ENCODE measurements at places on chromosomes 7 and 10. TPM values are rescaled to one million over a fixed set of nuclear protein-coding genes. Genes with fewer than 3 reads are reported as not detected.

GRCh38 chr7:47143339-47143738 lies 438.6 kb downstream of the TNS3 start:
- DNase-seq: no peak

DNA sequence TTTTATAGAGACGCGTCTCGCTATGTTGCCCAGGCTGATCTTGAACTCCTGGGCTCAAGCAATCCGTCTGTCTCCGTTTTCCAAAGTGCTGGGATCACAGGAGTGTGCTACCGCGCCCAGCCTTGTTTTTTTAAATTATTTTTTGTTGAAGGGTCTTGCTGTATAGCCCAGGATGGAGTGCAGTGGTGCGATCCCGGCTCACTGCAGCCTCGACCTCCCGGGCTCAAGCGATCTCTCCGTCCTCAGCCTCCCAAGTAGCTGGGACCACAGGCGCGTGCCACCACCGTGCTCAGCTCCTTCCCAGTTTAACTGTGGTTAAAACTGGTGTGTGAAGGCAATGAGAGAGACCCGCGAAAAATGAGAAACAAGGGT lies 11.0 kb upstream of the HNRNPF start:
- DNase-seq: peak; percentile 55

GRCh38 chr10:119344381-119344780 lies 137.0 kb downstream of the GRK5 start:
- peak; percentile 20 for DNase-seq

DNA sequence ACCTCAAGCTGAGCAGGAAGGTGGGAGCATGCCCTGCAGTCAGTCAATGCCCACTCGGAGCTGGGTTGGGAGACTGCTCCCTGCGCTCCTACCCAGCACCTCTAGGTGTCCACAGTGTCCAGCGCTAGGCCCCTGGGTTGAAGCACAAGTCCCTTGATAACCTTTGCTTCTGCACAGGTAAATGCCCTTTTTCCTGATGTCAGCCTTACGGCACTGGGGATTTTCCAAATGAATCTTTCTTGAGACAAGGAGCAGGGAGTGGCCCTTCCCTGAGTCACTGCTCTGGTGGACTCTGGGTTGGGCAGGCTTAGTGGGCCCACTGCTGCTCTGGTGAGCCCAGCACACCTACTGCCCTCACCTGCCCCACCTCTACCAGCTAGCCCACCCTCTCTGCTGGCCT lies 61.9 kb upstream of the OPN4 start:
- no peak for DNase-seq

DNA sequence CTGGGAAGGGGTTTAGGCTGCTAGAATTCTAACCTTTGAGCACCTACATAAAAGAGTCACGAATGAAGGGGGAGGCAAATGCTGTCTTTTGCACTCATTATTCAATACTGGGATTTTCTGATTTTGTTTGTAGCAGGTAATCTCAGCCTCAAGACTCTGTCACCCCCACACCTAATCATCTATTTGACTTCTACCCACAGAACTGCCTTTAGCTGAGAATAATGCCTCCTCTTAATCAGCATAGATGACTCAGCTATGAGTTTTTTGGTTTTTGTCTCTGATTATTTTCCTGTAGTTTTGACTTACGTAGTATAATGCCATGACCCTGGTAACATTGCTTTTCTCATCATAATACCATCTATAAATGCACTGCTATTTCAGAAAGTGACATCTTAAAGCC lies 42.7 kb upstream of the CACNB2 start:
- no peak for DNase-seq

DNA sequence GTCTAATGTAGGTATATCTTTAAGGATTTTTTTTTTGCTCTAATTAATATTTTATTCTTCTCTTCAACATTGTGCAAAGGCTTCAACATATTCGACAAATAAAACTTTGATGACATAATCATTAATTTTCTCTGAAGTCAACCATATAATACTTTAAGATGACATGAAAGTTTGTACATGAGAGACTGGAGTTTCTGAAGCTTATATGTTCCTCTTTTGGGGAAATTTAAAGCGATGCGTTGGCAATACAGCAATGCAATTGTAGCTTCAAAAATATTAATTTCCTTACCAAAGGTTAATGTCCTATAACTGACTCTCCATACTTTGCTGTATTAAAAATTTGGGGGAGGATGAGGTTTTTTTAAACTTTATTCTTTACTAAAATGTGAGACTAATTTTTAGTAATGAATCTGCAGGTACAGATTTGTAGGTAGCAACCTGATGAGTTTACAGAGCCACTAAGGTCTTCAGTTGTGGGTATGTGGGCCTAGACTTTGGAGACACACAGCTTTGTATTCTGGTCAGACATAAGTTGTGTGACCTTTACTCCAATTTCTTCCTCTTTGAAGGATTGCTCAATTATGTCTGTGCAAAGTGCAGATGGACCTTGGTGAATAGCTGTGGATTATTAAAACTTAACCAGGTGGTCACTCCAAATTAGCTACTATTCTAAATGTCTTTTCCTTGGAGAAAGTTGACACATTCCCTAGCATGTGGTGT lies 18.0 kb upstream of the LIPA start:
- DNase-seq: no peak

- peak; percentile 88 for DNase-seq
Observed at GRCh38 chr10:100364735-100365391, 17.8 kb downstream of the SCD start.

- DNase-seq: no peak
Observed at GRCh38 chr10:73785721-73786511, 510 bp downstream of the ZSWIM8 start.

GRCh38 chr10:77492368-77492994 lies 145.1 kb downstream of the KCNMA1 start:
- DNase-seq: no peak

GRCh38 chr10:100562008-100562672 lies 26.4 kb downstream of the HIF1AN start:
- peak; percentile 73 for DNase-seq

GRCh38 chr10:123766761-123767160 lies 100.6 kb downstream of the GPR26 start:
- no peak for DNase-seq

The PHKG1 gene
- 31.3 TPM for total RNA-seq

The TFEC gene
- 1.2 TPM for total RNA-seq

The UNCX gene
- not detected for total RNA-seq

The ZNF735 gene
- total RNA-seq: not detected

The DYNC1I1 gene
- 35.6 TPM for total RNA-seq

Data from Right ventricle myocardium superior (tissue), 1 donor.